ENCODE measurements at places on chromosomes 2 and 18.

GRCh38 chr2:19362094-19362754 is 3.8 kb upstream of the OSR1 start:
- peak; percentile 40 for DNase-seq

GRCh38 chr2:121103960-121104359 is 181.0 kb downstream of the TFCP2L1 start:
- no peak for DNase-seq

DNA sequence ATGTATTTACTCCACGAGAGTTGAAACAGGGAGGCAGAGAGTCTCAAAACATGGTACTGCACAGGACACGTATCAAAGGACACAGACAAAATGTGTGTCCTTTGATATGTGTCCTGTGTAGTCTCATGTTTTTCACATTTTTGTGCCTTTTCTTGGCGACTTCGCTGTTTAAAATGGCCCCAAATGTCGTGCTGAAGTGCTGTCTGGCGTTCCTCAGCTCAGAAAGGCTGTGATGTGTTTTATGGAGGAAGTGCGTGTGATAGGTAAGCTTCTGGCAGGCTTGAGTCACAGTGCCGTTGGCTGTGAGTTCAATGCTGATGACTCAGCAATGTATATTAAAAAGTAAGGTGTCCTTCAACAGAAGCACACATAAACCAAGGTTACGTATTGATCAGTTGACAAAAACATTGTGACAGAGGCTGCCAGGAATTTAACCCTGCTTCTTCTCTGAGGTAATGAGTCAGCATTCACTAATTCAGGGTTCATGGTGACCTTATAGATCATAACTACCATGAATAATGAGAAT is 78.2 kb downstream of the DYSF start:
- no peak for DNase-seq

GRCh38 chr2:156394033-156394741 is 42.0 kb upstream of the GPD2 start:
- DNase-seq, result no peak

- no peak for DNase-seq
These were observed 583.3 kb downstream of the SATB2 start for GRCh38 chr2:198874472-198874858.

GRCh38 chr18:26089293-26090129 is 902 bp downstream of the SS18 start:
- DNase-seq, result peak; percentile 39

DNA sequence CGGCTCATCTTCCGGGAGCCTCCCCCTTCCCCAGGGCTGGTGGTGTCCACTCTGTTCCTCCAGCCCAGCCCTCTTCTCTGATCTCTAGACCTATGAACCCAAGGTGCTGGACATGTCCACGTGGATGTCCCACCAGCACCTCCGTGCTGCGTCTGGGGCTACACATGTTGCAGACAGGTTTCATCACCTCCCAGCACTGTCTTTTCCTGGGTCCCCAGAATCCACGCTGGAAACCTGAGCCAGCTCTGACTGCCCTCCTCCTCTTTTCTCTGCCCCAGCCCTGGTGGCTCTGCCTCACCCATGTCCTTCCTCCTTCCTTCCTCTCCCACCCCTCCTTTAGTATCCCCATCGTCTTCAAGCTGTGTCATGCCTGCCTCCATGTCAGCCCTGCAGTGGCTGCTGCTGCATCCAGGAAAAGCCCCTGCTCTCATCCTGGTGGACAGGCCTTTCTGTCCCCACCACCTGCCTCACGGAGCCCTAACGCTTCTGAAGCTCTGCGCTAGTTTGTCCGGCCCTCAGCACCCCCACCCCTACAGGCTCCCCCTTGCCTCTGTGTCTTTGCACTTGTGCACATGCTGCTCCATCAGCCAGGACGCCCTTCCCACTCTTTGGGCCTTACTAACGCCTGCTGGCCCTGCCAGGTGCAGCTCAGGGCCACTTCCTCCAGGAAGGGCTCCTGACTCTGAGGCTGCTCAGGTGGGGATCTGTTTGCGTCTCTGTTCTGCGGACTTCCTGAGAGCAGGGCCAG is 105.9 kb downstream of the DYSF start:
- no peak for DNase-seq

GRCh38 chr2:201261471-201261870 is 1.1 kb downstream of the CASP8 start:
- DNase-seq, result no peak

- no peak for DNase-seq
These were observed 99.2 kb downstream of the SOX11 start for GRCh38 chr2:5791371-5791770.

DNA sequence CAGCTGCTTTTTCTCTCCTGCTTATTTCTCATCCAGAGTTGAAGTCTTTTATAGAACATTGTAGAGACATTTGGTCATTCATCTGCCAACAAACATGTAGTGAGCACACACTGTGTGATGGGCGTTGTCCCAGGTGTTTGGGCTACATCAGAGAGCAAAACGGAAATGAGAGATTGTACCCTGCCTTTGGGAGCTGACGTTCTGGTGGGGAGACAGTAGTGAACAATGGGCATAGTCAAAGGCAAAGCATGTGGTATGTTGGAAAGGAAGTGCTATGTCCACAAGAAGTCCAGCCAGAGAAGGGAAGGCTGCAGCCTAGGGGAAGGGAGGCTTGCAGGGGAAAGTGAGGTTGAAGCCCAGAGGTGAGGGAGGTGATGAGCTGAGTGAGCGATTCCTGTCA is 78.1 kb downstream of the PIEZO2 start:
- no peak for DNase-seq

- DNase-seq, result no peak
These were observed 585.7 kb upstream of the GCFC2 start for GRCh38 chr2:76296438-76296837.

DNA sequence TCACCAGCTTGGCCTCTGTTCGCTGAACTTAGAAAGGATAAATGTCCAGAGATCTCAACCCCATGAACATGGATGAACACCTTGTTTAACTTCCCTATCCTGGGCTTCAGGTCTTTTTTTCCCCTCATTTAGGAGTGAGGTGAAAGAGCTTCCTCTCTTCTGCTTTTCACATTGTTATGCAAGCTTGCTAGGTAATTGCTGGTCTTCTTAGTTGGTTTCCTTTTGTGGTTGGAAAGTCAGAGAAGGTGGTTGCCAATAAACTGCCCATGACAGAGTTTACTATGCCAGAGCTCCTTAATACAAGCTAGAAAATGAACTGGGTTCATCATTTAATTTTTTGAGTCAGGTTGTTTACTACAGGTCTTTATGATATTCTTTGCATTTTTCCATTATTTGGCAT is 16.6 kb downstream of the SLC9A4 start:
- no peak for DNase-seq

DNA sequence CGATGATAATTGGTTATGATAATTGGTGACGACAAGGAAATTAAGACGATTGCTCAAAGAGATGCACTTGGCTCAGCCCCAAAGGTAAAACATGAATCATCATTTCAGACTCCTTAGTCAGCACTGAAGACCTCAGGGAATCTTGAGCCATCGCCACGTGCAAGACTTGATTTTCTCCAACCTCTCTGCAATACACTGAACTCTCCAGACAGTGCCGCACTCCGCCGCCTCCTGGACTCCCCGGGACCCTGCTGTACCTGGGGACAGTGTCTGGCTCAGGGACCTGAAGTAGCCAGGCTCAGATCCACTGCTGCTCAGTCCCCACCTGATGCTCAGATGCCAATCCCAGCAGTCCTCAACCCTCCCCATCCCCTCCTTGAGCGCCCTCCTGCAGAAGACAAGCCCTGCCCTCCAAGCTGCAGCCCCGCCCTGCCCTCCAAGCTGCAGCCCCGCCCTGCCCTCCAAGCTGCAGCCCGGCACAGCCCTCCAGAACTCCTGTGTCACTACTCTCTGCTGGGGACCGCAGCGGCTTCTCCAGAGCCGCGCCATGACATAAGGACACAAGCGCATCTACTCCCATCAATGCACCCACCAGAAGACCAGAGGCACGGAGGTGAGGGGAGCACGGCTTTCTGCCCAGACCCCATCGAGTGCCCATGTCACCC is 1.1 kb downstream of the TMEM18 start:
- DNase-seq, result peak; percentile 71

DNA sequence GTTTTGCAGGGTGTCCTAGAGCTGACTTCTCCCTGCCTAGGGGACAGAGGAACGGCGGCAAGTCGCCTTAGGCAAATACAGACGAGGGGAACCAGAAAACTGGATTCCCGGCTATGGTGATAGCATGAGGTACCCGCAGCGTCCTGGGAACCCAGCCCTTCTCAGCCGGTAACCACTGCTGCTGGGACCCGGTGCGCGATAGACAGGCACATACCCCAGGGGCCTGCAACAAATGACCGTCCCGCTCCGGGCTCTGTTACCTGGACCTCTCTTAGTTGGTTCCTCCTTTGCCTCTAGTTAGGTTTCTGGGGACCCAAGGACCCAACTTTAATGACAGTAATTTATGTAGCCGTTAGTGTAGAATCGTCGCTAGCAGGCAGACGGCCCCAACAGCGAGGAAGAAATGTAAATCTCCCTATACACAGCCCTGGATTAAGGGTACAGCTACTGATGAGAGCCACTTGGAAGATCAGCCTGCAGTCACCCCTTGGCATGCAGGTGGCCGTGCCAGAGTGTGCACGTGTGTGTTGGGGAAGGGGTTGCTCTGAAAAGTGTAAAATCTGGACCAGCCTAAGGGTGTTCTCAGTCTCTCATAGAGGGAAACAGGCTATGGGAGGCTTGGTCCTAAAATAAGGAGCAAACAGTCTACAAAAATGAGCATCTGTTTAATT is 819 bp upstream of the SERPINE2 start:
- peak; percentile 9 for DNase-seq

DNA sequence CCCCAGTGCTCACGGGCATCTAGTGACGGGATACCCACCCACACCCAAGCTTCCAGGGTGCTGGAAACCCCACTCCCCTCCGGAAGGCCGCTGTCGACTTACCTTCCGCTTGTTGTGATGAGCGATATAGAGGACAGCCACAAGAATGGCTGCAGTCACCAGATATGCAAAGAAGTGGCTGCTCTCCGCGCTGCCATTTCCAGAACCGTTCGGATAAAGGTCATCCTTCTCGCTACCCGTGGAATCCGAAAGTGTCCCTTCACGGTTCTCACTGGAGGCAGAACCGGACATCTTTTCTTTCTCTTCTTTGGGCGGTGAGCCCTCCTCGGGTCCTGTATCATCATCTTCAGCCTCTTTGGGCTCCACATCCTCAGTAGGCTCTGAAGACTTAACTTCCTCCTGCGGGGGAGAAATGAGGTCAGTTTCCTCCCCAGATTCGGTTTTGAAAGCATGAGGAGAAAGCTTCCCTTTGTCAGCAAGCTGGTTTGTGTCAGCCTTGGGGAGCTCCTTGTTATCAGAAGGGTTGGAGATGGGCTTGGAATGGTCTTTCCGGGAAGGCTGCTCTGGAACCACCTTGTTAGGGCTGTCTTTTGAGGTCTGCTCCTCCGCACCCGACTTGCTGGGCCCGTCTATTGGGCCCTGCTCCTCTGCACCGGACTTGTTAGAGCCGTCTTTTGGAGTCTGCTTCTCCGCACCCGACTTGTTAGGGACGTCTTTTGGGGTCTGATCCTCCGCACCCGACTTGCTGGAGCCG is 1.2 kb downstream of the TGOLN2 start:
- no peak for DNase-seq

DNA sequence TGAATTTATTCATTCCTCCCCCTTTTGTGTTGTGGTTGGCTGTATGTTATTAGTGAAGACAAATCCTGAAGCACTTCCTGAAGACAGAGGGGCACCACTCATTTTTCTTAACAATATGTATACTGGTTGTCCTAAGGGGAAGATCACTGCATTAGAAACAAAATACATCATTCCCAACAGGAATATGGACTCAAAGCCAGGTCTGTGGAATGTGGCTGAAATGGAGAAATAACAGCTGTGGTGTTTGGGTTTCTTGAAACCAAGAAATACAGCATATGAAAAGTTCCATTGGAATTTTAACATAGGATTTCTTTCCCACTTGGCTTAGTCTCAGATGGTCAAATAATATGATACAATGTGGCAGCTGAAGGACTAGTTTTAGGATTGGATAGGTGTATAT is 267.6 kb downstream of the KCNE4 start:
- no peak for DNase-seq

DNA sequence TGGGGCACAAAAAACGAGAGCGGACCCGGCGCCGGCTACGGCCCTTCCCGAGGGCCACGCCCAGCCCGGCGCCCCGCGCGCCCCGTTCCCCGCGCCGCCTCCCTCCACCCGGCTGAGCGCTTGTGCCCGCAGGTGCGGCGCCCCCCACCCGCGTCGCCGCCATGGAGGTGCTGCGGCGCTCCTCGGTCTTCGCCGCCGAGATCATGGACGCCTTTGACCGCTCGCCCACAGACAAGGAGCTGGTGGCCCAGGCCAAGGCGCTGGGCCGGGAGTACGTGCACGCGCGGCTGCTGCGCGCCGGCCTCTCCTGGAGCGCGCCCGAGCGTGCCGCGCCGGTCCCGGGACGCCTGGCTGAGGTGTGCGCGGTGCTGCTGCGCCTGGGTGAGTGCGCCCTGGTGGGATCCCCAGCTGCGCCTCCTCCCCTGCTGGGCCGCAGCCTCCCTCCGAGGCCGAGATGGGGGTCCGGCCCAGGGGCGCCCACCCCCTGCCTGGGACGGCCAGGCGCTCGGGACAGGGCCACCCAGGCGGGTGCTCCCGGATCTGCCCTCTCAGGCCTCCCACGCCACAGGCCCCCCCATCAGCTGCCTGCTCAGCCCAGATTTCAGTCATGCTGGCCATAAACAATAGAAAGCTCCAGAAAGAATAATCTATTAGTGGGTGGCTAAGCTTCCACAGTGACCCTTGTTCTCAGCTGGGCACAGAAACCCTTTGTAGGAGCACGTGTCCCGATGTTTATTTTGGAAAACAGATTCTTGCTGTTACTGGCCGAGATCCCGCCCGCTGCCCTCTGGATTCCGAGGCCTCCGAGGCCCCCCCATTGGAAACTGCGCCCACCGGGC is 997 bp downstream of the BOK start:
- peak; percentile 29 for DNase-seq

DNA sequence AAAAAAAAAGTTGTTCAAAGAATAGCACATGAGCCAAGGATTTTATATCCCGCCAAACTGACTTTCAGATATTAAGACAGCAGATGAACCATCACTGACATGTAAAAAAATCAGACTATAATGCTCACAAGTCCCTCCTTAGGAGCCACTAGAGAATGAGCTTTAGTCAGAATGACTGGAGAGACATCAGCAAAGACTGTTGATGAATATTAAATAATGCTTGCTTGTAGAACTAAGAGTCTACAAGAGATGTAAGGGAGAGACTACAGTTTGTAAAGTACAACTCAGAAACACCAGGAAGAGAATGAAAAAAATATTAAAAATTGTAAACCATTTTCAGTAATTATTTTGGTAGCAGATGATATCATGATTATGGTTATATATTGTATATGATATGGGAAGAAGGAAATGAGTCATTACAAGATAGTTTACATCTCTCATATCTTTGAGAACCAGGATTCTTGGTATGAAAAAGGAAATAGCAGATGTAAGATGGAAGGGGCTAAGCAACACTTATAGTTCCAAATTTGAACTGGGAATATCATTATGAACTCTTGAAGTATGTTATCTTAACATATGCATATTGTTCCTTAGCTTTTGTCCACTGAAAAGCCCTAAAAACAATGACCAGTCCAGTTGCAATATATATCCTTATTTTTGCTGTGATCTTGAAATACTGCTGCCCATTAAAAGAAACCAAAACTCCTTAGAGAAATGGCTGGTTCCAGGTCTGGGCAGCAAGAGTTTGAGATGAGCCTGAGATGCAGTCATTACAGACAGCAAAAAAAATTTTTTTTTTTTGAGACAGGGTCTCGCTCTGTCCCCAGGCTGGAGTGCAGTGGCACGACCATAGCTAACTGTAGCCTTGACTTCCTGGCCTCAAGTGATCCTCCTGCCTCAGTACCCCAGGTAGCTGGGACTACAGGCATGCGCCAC is 55.7 kb downstream of the PTPN2 start:
- DNase-seq, result no peak

All from DMS79 treated with DMSO at 0.1 percent for 48 hours (cell line).